Smooth muscle cell of bladder (primary cell): ENCODE measurements at places on chromosomes 2 and 18. TPM values are rescaled to one million over a fixed set of nuclear protein-coding genes. Genes with fewer than 3 reads are reported as not detected.

The COL3A1 gene
- 5,666 and 6,441 TPM in 2 replicates for total RNA-seq

The UPP2 gene
- not detected in 2 replicates for total RNA-seq

The SIX3 gene
- total RNA-seq, result not detected in 2 replicates

The DAPL1 gene
- total RNA-seq, result not detected in 2 replicates

The NT5DC4 gene
- not detected in 2 replicates for total RNA-seq

The BCS1L gene
- total RNA-seq, result 28.2 and 30.6 TPM in 2 replicates

The SERPINB3 gene
- total RNA-seq, result 0.28 TPM in 1 of 2 replicates, not detected in the other

The STK16 gene
- total RNA-seq, result 24.2 and 30.7 TPM in 2 replicates

The CRYBA2 gene
- total RNA-seq, result not detected in 2 replicates

The REEP1 gene
- total RNA-seq, result 0.09 TPM in 1 of 2 replicates, not detected in the other

The FN1 gene
- 808 and 2,278 TPM in 2 replicates for total RNA-seq

The IL36RN gene
- total RNA-seq, result 0.09 TPM in 1 of 2 replicates, not detected in the other

The POTEF gene
- not detected in 2 replicates for total RNA-seq

The ARHGAP15 gene
- total RNA-seq, result 0.09 and 0.14 TPM in 2 replicates

The IL36B gene
- total RNA-seq, result not detected in 2 replicates

The SMYD1 gene
- total RNA-seq, result not detected in 2 replicates

The PSMD1 gene
- total RNA-seq, result 127 and 136 TPM in 2 replicates

The DLX2 gene
- total RNA-seq, result not detected in 2 replicates

The GALNT5 gene
- 26.9 and 28.8 TPM in 2 replicates for total RNA-seq
